AG04449 (cell line): ENCODE measurements at places on chromosomes 2 and 18.

- DNase-seq = no peak
These were observed 823.3 kb downstream of the TDRD15 start for GRCh38 chr2:21947046-21947445.

DNA sequence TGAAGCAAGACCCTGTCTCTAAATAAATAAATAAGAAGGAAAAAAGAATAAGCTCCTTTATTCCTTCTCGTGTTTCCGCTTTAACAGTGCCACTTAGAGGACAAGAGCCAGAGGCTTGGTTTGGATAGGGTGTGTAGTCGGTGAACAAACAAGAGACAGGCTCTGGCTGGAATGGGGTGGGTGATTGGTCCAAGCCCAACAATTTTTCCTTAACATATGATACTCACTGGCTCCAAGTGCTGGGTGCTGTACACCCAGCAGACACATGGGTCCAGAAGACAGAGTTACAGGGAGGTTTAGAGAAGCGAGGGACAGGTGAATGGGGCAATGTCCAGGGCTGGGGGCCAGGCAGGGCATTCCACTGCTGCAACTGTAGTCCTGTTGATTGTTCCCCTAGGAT, 77.8 kb downstream of the NCAPH start:
- no peak for DNase-seq

DNA sequence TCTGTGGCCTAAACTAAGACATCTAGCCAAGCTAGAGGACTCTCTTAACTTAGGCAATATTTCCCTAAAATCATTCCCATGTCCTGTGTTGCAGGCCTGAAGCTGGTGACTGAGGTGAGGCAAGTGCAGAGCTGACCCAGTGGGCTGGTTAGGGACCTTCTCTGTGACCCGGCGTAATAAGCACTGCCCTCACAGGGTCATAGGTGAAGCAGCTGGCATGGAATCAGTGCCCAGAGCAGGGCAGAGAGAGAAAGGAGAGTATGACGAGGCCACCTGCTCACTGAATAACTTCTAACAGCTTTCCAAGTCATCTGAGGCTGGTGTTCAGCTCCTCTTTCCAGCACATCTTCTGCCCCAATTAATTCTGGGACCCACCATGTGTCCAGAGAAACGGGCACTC, 197.0 kb downstream of the ANAPC1 start:
- DNase-seq = no peak

- DNase-seq = no peak
These were observed 9.3 kb downstream of the MAPRE3 start for GRCh38 chr2:26979741-26980140.

DNA sequence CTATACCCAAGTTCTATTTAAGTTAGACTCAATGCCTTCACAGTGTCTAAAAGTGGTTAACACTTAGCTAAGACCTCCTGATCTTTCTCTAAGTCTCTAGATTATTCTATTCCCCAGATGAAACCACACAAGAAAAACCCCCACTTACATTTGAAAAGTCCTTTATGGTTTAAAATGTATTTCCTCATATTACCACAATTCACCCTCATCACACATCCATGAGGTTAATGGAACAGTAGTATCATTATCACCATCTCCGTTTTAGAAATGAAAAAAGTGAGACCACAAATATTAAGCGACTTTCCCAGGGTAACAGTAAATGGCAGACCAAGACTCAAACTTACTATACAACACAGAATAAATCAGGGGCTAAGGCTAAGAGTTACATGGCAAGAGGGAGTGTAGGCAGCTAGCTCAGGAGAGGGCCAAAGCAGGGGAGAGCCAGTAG, 28.6 kb downstream of the EPG5 start:
- no peak for DNase-seq

- DNase-seq = no peak
These were observed 577.4 kb downstream of the DSC3 start for GRCh38 chr18:30465096-30465495.

GRCh38 chr2:129585760-129586159, 393.7 kb upstream of the RAB6C start:
- DNase-seq = no peak
